ENCODE measurements at places on chromosomes 11 and 22.

- no peak for DNase-seq
Measured at GRCh38 chr22:30433773-30434172, 8.2 kb downstream of the MTFP1 start.

- DNase-seq, result no peak
Measured at GRCh38 chr11:102269927-102270326, 47.4 kb upstream of the BIRC3 start.

- DNase-seq, result no peak
Measured at GRCh38 chr11:62962391-62962790, 22.4 kb downstream of the SLC22A6 start.

- DNase-seq, result no peak
Measured at GRCh38 chr11:75087319-75088305, 9.1 kb downstream of the OR2AT4 start.

- no peak for DNase-seq
Measured at GRCh38 chr11:115576606-115577380, 72.6 kb upstream of the CADM1 start.

- no peak for DNase-seq
Measured at GRCh38 chr11:2574043-2574552, 125.7 kb downstream of the KCNQ1OT1 start.

GRCh38 chr11:95485115-95485900, 254.3 kb upstream of the SESN3 start:
- DNase-seq, result no peak

- DNase-seq, result no peak
Measured at GRCh38 chr11:123330071-123330470, 100.0 kb upstream of the GRAMD1B start.

DNA sequence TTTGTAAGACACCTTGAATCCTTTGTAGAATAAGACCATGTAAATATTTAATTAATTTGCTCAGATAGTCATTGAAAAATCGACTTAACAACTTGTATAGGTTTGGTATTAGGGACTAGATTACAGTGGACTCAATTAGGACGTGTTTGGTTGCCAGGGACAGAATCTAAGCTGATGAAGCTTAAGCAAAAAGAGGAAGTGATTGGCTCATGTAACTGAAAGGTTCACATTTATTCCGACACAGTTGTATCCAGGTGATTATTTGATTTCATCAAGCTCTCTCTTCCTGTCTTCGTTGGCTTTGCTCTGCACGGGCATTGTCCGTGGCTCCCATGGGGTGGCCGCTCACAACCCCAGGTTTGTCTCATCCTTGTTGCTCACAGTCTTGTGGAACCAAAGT, 146.4 kb downstream of the C11orf91 start:
- no peak for DNase-seq

DNA sequence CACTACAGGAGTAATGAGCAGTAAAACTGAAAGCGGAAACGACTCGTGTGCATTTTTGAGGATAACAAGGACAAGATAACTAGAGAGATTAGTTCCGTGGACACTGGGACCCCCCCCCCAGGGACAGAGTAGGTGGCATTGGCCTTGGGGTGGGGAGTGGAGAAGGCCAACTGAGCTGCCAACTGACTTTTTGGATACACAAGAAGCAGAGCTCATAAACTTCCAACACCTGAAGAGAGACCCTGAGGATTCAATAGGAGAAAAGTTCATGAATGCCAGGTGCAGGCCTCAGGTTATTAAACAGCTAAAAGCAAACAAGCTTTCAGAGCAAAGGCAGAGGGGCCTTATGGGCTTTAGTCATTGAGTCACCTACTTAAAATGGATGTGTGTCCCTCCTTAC, 17.6 kb upstream of the PRSS23 start:
- DNase-seq, result no peak

DNA sequence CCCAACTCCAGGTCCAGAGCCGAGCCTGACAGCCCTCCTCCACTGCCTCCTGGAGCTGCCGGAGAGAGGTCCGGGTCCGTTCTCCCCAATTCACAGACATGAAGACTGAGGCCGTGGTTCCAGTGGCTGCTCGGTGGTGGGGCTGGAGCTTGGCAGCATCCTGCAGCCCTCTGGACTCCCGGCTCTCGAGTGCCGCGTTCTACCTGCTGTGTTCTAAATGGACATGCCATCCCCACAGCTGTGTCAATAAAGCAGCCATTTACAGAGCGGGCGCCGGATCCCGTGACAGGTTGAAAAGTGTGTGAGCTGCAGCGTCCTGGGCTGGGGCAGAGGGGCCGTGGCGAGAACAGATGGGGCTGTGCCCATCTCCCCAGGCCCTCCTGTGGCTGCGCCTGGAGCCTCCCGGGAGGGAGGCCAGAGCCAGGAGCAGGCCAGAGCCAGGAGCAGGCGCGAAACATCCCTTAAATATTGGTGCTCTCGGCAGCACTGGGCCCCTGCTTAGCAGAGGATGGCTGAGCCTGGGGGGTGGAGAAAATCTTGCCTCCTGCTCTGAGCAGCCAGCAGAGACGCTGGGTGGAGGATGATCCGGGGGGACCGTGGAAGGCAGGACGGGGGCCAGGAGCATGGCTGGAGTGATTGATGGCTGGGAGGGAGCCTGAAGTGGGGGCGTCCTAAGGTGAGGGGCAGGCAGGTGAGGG, 46.2 kb downstream of the FLRT1 start:
- DNase-seq, result no peak

- no peak for DNase-seq
Measured at GRCh38 chr11:22927793-22928192, 67.5 kb upstream of the CCDC179 start.

- DNase-seq, result no peak
Measured at GRCh38 chr11:101817581-101817980, 97.2 kb upstream of the CEP126 start.

GRCh38 chr11:133096981-133097380, 435.3 kb downstream of the OPCML start:
- DNase-seq, result no peak

- DNase-seq, result no peak
Measured at GRCh38 chr11:96180341-96180740, 162.7 kb downstream of the MAML2 start.

- DNase-seq, result no peak
Measured at GRCh38 chr11:126815111-126815510, 185.5 kb downstream of the KIRREL3 start.

- no peak for DNase-seq
Measured at GRCh38 chr11:44634401-44635281, 69.2 kb downstream of the CD82 start.

DNA sequence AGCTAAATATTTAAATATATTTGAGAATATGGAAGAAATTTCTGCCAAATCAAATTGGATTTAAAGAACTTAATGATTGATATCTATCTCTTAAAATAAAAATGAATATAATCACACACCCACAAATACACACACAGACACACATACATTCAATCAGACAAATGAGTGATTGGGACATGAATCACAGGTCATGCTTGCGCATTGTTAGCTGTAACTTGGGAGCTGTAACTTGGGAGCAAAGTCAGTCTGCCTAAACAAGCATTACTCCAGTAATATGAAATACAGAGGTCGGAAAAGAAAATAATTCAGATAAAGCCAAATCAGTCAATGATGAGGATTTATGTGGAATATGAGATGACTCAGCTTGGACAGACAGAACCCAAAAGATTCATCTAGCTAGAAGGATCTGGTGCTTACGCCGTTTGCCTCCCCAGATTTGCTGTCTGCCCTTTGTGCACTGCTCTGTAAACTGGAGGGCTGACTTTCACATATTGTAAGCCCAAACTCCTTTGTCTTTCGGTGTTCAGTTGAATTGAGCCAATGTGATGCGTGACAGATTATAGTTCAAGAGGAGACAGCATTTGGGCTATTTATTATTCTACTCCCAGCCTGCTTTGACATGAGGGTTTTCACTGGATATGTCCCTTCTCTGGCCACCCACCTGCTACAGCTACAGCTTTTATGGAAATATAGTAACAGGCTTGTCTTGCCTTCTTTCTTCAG, 1.6 kb downstream of the OR56B1 start:
- DNase-seq, result no peak

DNA sequence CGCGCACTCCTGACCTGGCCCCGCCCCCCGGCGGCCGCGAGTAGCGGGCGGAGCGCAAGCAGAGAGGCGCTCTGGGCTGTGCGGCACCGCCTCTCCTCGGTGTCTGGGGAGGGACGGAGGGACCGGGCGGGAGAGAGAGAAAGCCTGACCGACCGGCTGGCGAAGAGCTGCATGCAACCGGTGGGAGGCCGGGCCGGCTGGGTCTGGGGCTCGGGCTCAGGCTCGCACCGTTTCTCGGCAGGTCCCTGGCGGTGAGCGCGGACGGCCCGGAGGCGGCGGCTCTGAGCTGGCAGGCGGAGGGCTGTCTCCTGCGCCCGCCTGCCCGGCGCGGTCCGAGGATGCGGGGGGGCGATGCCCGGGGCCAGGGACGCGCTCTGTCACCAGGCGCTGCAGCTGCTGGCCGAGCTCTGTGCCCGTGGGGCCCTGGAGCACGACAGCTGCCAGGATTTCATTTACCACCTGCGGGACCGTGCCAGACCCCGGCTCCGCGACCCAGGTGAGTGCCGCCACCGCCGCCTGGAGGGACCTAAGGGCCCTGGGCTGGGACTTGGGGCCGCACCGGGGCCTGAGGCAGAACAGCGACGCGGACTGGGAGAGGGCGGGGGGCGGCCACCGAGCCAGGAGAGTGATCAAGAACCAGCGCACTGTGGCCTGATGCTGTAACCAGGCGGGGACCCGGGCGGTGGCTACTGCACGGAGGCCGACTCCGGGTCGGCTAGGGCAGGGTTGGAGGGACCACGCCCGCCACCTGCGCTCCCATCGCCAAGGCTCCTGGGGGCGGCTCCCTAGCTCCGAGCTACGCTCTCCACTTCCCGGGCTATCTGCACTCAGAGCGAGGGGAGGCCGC, at the start of gene SYT9:
Gene SYT9 (plus strand): TSS at position 69 of the 847 bp plus-strand sequence. CDS start 283 bp downstream, at position 352.
- no peak for DNase-seq

DNA sequence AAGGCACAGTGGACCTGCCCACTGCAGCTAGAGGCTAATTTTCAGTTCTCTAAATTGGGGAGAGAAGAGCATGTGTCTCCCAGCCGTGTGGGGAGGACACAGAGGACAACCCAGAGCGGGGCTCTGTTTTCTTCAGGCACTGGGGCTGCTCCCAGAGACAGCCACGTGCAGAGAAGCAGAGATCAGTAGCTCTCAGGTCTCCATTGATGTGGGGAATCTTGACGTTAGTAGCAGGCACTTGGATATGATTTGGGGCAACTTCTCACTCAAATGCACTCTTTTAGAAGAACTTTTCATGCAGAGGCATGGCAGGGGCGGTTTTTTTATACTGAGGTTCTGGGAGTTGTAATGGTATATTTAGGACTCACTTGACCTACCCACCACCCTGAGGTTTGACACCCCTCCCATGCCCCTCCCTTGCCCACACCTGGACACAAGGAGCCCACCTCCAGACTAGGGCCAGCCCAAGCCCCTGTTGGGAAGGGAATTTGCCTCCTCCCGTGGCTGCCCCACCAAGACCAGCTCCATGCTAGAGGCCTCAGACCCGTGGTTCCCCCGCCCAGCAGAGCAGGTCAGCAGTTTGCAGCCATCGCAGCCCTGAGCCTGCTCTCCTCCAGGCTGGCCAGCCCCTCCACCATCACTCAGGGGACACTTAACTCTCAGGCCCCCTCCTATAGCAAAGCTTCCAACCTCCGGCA, 94.2 kb upstream of the RTL6 start:
- DNase-seq, result no peak

GRCh38 chr11:118662401-118663271, 16.8 kb downstream of the TREH start:
- no peak for DNase-seq

DNA sequence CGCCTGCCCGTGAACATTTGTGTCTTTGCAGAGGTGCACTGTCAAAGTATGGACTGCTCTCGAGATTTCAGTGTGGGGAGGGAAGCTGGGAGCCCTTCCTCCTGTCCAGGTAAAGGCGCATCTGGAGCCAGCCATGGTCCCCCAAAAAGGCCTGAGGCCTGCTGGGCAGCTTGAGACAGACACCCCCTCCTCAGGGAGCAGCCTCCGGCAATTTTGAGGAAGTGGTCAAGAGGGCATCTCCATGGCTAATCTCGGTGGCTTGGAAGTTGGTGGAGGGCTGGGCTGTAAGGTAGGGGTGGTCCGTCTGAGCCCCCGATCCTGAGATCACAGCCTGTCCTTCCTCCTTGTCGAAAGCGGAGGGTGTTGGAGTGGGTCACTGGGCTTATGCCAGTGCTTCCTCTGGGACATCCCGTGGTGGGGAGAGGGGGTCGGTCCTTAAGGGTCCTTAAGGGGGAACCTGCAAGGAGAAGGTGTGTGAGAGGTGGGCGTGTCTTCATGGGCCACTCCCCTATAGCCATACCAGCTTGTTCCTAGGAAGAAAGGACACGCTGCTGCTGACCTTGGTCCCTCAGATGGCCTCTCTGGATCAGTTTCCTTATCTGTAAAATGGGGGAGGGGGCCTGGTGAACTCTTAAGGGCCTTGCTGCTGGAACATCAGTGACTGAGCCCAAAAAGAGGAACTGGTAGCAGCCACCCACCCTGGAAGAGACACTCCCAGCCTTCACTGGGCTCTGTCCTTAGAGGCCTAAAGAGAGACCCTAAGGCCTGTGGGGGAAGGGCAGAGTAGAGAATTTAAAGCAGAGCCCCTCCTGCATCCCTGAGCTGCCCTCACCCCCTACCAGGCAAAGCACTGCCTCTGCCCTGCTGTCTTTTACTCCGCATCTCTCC, 2.6 kb downstream of the KCNC1 start:
- DNase-seq, result no peak

GRCh38 chr22:20203552-20204201, 52.8 kb upstream of the CCDC188 start:
- DNase-seq, result no peak

- no peak for DNase-seq
Measured at GRCh38 chr22:48567213-48567975, 1260.3 kb downstream of the BRD1 start.

DNA sequence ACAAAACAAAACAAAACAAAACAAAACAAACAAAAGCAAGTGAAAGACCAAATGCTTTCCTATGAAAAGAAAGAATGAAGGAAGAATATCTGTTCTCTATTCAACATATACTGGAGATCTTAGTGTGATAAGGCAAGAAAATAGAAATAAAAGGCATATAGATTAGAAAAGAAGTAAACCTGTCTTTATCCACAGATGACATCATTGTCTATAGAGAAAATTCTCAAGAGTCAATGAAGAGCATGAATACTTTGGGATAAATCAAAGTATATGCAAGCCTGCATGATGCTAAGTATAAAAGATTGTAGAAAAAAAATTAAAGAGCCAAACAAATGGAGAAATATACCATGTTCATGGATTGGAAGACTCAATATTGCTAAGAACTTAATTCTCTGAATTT, 17.6 kb downstream of the C2CD3 start:
- DNase-seq, result no peak

All from stimulated activated CD8-positive, alpha-beta memory T cell treated with anti-CD3 and anti-CD28 coated beads, Interleukin-7, amount 100 ng/mL, for 1 hour (primary cell).